Lung (tissue), 17 donors: ENCODE measurements at places on chromosomes 2 and 18.
A peak's percentile ranks its signal among the peaks of the same experiment; 100 is the strongest.

- H3K27me3 ChIP-seq = no peaks in the 10 kb centered on the region
- H3K4me1 ChIP-seq = no peaks in the 10 kb centered on the region
- H3K27ac ChIP-seq = no peak overlapping the region
- H3K4me3 ChIP-seq = no peak overlapping the region
These were observed 343.8 kb upstream of the EPHA4 start for GRCh38 chr2:221915926-221916325.

- no peaks in the 10 kb centered on the region for H3K36me3 ChIP-seq
- H3K4me1 ChIP-seq = no peaks in the 10 kb centered on the region
- DNase-seq = no peak
- H3K27ac ChIP-seq = no peak overlapping the region
- H3K4me3 ChIP-seq = no peak overlapping the region
- H3K27me3 ChIP-seq = no peaks in the 10 kb centered on the region
These were observed 20.6 kb upstream of the ANKRD62 start for GRCh38 chr18:12072996-12073395.

- H3K27me3 ChIP-seq = no peaks in the 10 kb centered on the region
- H3K27ac ChIP-seq = no peak overlapping the region
- no peak overlapping the region for H3K4me3 ChIP-seq
- no peak for DNase-seq
These were observed 126.7 kb downstream of the GALNT14 start for GRCh38 chr2:31011587-31011986.

GRCh38 chr2:26922405-26923188, 47.8 kb upstream of the MAPRE3 start:
- no peak overlapping the region for H3K27ac ChIP-seq
- H3K4me1 ChIP-seq = peaks cover 8% of the 10 kb centered on the region
- H3K4me3 ChIP-seq = no peak overlapping the region
- H3K36me3 ChIP-seq = no peaks in the 10 kb centered on the region
- H3K27me3 ChIP-seq = no peaks in the 10 kb centered on the region
- DNase-seq = no peak

DNA sequence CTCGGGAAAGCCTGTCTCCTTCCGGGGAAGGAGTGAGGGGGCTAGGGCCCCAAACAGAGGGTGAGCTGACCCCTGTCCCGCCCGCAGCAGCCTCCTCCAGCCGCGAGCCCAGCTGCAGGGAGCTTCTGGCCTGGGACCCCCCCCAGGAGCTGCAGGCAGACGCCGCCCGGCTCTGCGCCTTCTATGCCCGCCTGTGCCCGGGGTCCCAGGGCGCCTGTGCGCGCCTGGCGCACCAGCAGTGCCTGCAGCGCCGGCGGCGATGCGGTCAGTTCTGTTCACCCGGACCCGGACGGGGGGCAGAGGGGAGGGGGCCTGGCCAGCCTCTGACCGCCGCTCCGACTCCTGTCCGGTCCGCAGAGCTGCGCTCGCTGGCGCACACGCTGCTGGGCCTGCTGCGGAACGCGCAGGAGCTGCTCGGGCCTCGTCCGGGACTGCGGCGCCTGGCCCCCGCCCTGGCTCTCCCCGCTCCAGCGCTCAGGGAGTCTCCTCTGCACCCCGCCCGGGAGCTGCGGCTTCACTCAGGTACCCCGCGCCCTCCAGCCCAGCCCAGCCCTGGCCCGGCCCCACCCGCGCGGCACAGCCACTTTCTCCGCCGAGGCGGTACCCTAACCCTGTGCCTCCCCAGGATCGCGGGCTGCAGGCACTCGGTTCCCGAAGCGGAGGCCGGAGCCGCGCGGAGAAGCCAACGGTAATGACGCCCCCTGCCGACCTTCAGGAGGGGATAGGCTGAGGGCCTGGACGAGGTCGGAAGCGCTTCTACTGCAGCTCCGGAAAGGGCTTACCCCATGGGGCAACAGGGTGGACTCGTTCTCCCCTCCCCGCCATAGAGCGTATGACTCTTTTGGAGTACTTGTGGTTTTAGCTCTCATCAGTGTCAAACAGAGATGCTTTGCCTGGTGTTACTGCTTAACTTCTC, 2.0 kb upstream of the CHRND start:
- H3K27ac ChIP-seq = no peak overlapping the region
- peaks cover 19% of the 10 kb centered on the region for H3K27me3 ChIP-seq
- H3K4me1 ChIP-seq = no peaks in the 10 kb centered on the region

GRCh38 chr2:102839668-102840388, 78.0 kb downstream of the TMEM182 start:
- DNase-seq = peak; percentile 67
- no peak overlapping the region for H3K4me3 ChIP-seq
- H3K27ac ChIP-seq = no peak overlapping the region
- no peaks in the 10 kb centered on the region for H3K4me1 ChIP-seq
- H3K27me3 ChIP-seq = no peaks in the 10 kb centered on the region
- no peaks in the 10 kb centered on the region for H3K36me3 ChIP-seq

DNA sequence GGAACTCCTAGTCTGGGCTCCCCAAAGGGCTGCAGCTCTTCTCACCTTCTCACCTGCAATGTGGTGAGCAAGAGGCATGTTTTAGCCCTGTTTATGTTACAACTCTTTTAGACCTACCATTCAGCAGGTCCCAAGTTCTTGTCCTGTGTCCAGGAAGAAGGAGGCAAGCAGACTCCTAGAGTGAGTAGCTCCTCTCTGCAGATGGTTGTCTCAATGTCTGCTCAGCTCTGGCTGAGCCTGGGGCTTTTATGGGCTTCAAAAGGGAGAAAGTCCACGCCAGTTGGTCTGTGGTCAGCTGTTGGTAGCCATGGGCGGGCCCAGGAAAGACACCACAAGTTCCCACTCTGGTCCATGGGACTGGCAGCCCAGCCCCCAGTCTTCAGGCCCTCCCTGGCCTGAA, 148.1 kb upstream of the HS6ST1 start:
- no peaks in the 10 kb centered on the region for H3K4me1 ChIP-seq
- H3K27ac ChIP-seq = peak overlapping the region; percentile 56
- no peak for DNase-seq
- H3K4me3 ChIP-seq = no peak overlapping the region
- H3K27me3 ChIP-seq = no peaks in the 10 kb centered on the region

- DNase-seq = no peak
- H3K36me3 ChIP-seq = no peaks in the 10 kb centered on the region
- H3K27ac ChIP-seq = no peak overlapping the region
- no peaks in the 10 kb centered on the region for H3K27me3 ChIP-seq
These were observed 130.6 kb upstream of the UBE2E3 start for GRCh38 chr2:180849851-180850250.

- no peaks in the 10 kb centered on the region for H3K36me3 ChIP-seq
- no peaks in the 10 kb centered on the region for H3K27me3 ChIP-seq
- DNase-seq = peak; percentile 24
- no peak overlapping the region for H3K4me3 ChIP-seq
These were observed 37.6 kb upstream of the IL1RL1 start for GRCh38 chr2:102273619-102274211.

GRCh38 chr18:62389761-62390481, 64.8 kb downstream of the TNFRSF11A start:
- H3K27me3 ChIP-seq = no peaks in the 10 kb centered on the region
- no peaks in the 10 kb centered on the region for H3K36me3 ChIP-seq
- H3K27ac ChIP-seq = no peak overlapping the region
- H3K4me3 ChIP-seq = no peak overlapping the region

DNA sequence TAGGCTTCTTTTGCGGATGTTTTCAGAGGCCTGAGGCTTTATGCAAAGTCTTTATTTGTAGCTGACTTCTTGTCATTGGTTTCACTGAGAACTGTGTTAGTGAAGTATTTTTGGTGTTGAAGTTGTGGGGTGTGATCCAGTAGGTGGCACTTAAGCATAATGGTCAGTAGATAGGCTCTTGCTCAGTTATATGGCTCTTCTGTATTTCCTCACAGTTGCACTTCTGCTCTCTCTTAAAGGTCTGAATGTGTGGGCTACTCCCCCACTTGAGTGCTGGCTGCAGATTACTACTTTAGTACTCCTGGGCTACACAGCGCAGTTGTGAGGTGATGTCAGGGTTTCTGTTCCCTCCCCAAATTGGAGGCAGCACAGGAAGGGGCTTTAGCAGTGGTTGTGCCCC, 133.8 kb upstream of the SCN7A start:
- H3K27ac ChIP-seq = no peak overlapping the region
- no peak overlapping the region for H3K4me3 ChIP-seq
- DNase-seq = no peak
- H3K36me3 ChIP-seq = no peaks in the 10 kb centered on the region
- H3K27me3 ChIP-seq = no peaks in the 10 kb centered on the region

DNA sequence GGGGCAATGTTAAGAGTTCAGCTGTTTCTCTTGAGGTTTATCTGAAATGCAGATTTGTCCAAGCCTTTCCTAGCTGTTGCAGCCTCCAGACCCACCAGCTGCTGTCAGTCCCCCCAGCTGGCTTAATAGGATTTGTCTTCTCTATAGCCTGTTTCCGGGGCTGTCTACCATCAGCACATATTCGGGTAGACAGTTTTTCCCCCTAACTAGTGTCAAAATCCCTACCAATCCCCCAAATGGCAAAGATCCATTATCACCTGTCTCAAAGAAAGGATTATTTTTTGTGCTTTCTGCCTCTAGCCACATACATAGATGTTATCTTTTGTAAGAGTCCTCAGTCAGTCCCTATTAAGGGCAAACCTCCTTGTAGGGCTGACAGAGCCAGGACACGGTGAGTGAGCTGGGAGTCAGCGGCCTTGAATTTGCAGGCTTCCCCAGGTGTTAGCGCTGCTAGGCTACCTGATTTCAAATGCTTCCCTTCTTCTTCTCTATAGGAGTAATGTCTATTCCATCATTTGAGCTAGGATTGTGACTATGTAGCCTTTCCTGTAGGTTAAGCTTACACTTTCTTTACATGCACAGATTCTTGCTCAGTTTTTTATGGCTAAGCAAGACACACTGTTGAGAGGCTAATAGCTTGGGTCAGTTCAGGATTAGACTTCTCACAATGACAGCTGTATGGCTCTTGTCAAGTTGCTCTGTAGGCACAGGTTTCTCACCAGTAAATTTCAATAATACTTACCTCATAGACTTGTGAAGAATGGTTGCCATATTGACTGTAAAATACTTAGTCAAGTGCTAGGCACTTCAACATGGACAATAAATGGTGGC, 171.1 kb upstream of the UNC80 start:
- H3K27ac ChIP-seq = no peak overlapping the region
- no peak overlapping the region for H3K4me3 ChIP-seq
- no peak for DNase-seq
- H3K27me3 ChIP-seq = no peaks in the 10 kb centered on the region
- H3K36me3 ChIP-seq = no peaks in the 10 kb centered on the region
- H3K4me1 ChIP-seq = no peaks in the 10 kb centered on the region

DNA sequence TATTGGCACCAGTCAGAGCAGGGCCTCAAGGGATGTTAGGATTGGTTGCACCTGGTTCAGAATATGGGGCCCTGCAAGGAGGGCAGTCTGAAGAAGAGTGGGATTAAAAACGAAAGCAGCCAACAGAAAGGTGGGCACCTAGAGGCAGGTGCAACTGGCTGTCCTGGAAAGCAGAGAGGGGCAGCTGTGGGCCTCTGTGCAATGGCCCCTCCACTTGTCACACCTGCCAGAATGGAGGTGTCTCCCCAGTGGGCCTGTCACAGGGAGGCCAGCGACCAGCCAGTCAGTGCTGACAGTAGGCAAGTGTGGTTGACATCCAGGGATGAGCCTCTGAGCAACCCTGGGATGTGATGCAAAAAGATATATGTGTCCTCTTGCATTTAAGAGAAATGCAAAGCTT, 37.7 kb downstream of the INPP4A start:
- H3K4me1 ChIP-seq = peaks cover 48% of the 10 kb centered on the region
- H3K27me3 ChIP-seq = no peaks in the 10 kb centered on the region
- DNase-seq = no peak
- H3K4me3 ChIP-seq = no peak overlapping the region
- H3K36me3 ChIP-seq = no peaks in the 10 kb centered on the region

DNA sequence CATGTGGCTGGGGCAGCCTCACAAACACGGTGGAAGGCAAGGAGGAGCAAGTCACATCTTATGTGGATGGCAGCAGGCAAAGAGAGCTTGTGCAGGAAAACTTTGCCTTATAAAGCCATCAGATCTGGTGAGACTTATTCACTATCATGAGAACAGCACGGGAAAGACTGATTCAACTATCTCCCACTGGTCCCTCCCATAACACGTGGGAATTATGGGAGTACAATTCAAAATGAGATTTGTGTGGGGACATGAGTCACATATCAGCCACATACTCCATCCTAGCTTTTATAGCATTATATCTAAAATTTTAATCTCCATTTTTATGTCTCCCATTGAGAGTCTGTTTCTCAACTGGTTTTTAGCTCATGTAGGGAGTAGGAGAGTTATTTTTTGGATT, 45.7 kb downstream of the ICOS start:
- no peak overlapping the region for H3K4me3 ChIP-seq
- H3K36me3 ChIP-seq = no peaks in the 10 kb centered on the region
- H3K4me1 ChIP-seq = no peaks in the 10 kb centered on the region
- no peak for DNase-seq
- H3K27ac ChIP-seq = no peak overlapping the region

- H3K4me1 ChIP-seq = no peaks in the 10 kb centered on the region
- DNase-seq = no peak
- H3K4me3 ChIP-seq = no peak overlapping the region
- no peak overlapping the region for H3K27ac ChIP-seq
- H3K27me3 ChIP-seq = no peaks in the 10 kb centered on the region
These were observed 29.6 kb downstream of the MRO start for GRCh38 chr18:50790241-50790640.

GRCh38 chr2:241300000-241300399, 15.5 kb downstream of the HDLBP start:
- DNase-seq = no peak
- H3K36me3 ChIP-seq = no peaks in the 10 kb centered on the region
- no peak overlapping the region for H3K4me3 ChIP-seq
- no peak overlapping the region for H3K27ac ChIP-seq

GRCh38 chr18:10508591-10508990, 17.2 kb upstream of the NAPG start:
- H3K27ac ChIP-seq = no peak overlapping the region
- peak; percentile 31 for DNase-seq

GRCh38 chr18:60246606-60247005, 126.0 kb downstream of the MC4R start:
- H3K27me3 ChIP-seq = no peaks in the 10 kb centered on the region
- H3K27ac ChIP-seq = no peak overlapping the region
- H3K4me1 ChIP-seq = no peaks in the 10 kb centered on the region

DNA sequence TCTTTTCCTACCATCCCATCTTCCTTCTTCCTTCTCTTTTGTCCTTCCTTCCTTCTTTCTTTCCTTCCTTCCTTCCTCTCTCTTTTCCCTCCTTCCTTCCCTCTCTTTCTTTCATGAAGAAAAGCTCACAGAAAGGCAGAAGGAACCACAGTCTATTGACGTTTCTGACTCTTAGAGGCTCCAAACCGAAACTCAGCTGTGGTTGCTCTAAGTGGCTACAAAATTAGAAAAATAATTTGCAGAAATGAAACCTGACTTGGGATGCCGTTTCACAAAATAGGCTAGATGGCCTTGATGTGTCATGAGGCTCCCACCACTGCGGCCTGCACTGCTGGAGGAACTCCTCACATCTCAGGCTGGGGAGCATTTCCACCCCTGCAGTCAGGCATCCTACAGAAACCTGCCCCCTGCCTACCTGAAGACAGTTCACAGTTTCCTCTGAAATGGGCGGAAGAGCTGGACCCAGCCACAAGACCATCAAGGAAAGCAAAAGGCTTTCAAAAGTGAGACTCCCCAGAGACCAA, 165.6 kb downstream of the SMAD7 start:
- no peak overlapping the region for H3K27ac ChIP-seq
- DNase-seq = no peak
- H3K27me3 ChIP-seq = no peaks in the 10 kb centered on the region
- no peaks in the 10 kb centered on the region for H3K36me3 ChIP-seq
- no peak overlapping the region for H3K4me3 ChIP-seq
